Stimulated activated CD8-positive, alpha-beta memory T cell treated with anti-CD3 and anti-CD28 coated beads, Interleukin-2, amount 100 ng/mL, for 1 hour (primary cell): ENCODE measurements at places on chromosomes 12 and 14.

- no peak for DNase-seq
These were observed 175.4 kb upstream of the LHX5 start for GRCh38 chr12:113647048-113647447.

DNA sequence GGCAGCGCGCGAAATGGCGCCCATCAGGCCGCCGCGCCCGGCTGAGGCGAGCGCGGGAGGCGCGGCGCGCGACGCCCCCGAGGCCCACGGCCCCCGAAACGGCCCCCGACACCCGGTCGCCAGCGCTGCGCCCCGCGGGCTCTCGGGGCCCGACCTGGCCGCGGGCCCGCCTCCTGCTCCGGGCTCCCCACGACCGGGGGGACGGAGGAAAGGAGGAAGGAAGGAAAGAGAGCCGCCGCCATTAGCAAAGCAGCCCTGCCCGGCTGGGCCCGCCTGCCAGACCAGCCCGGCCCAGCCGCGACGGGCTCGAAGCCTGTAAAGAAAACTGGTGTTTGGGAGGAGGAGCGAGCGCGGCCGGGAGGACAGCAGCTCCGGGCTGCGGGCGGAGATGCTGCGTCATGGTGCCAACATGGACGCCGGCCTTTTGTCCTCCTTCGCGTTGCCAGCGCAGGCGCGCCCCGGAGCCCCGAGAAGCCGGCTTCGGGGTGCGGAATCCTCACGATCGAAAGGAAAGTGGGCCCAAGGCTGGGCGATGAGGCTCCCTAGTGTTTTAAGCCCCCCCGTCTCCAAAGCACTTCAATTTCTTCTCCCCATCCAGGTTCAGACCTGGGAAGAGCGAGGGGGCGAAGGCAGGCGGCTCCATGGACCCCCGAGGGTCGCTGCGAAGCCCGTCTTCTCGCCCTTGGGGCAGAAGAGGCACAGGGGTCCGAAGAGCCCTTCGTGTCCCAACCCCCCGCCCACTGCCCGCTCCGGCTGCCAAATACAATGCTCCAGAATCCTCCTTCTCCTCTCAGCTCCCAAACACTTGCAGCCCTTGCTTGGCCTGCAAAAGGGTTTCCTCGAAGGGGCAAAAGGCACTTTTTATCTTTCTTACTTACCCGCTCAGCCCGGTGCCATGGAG is 2.9 kb upstream of the SETD1B start:
- DNase-seq, result peak; percentile 49

GRCh38 chr12:46494424-46494823 is 121.9 kb upstream of the SLC38A2 start:
- no peak for DNase-seq

DNA sequence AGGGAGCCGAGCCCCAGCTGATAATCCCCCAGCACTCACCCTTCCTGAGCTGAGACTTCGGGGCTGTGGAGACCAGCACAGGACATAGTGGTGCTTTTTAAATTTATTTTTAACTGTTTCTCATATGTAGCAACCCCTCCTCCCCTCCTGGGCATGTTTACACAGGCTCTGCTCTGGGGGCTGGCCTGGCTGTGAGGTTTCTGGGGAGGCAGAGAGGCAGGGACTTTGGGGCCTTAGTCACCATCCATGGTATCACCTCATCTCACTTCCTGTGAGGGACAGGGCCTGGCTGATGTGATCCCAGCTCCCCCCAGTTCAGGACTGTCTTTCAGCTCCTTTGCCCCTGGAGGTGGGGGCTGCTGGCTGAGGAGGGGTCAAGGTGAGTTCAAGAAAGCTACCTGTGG is 20.4 kb downstream of the VASH1 start:
- DNase-seq, result no peak

GRCh38 chr14:75842551-75842950 is 139.2 kb downstream of the TGFB3 start:
- no peak for DNase-seq

GRCh38 chr12:79227091-79227490 is 362.5 kb downstream of the SYT1 start:
- no peak for DNase-seq

GRCh38 chr12:24025153-24025798 is 75.8 kb upstream of the SOX5 start:
- DNase-seq, result no peak

DNA sequence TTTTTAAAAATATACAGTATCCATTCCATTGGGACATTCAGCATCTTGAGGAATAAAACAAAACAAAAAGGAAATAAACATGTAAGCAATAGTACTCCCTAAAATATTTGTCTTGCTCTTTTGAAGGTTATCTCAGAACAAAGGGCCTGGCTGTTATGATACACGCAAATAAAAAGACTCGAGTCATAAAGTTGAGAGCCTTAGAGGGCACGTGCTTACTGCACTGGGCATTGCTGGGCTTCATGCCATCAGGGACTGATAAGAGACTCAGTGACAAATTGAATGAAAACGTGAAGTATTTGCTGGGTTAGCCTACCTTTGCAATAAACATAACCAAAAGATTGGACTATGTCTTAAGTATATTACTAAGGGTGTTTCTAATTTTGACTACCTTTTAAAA is 118.9 kb downstream of the SLC35F4 start:
- no peak for DNase-seq

- no peak for DNase-seq
These were observed 723 bp downstream of the NFATC4 start for GRCh38 chr14:24368562-24369252.

DNA sequence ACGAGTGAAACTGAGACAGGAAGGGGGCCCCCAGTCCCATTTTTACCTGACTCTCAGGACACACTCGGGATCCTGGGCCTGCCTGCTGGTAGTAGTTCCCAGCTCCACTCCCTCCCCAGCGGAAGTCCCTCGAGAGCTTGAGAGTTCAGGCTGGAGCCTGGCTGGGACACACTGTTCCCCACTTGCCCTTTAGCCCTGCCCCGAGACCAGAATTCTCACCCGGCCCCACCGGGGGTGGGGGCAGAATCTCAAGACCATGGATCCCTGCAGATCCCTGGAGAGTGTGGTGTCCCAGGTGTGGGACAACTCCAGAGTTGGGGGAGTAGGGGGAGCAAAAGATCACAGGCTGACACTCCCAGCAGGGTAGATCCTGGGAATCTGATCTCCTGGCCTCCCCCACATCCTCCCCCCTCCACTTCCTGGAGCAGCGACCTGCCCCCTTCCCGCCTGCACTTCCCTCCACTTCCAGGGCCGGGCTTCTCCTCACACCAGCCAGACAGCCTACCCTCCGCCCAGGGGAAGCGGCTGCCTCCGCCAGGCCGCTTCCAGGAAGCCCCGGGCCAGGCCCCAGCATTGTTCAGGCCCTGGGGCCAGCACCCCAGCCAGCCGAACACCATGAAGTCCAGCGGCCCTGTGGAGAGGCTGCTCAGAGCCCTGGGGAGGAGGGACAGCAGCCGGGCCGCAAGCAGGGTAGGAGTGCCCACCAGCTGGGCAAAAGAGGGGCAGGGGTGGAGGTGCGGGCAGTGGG is at the start of gene TNS2:
TNS2 (plus strand) TSS at position 495 of the 748 bp plus-strand sequence; CDS start at position 616, 121 bp downstream.
- DNase-seq, result no peak

- DNase-seq, result no peak
These were observed 121.7 kb downstream of the PPM1H start for GRCh38 chr12:62813031-62813829.

DNA sequence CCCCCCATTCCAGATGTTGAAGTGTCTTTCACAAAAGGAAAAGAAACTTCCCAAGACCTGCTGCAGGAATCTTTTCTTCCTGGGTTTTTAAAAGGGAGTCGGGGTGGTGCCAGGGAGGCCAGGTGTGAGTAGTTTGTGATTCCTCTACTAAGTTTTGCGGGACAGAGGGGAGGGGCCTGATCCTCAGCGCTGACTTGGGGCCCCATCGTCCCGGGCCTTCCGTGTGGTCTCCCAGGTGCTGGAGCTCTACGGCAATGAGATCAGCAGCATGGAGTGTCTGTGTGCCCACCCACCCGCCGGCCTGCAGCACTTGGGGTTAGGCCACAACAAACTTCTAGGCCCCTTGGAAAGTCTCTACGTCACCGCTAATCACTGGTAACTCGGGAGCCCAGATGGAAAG is 4.5 kb downstream of the LRRC43 start:
- no peak for DNase-seq

- no peak for DNase-seq
These were observed 30.8 kb downstream of the CACNA1C start for GRCh38 chr12:2083561-2083960.

DNA sequence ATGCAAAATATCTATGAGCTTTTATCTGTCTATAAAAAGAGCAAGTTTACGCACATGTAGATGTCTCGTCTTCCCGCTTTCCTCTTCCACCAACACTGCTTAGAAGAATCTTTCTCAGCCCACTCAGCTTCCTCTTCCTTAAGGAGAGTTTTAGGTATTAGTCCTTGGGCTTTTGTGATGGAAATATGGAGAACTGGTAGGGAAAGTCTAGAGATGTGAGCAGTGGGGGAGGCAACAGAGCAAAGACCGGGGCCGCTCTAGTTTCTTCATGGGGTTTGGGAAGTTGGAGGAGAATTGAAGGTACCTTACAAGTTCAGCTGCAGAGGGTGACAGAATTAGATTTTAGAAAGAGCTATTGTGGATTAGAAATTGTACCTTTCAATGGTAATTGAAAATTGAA is 56.3 kb upstream of the CPNE8 start:
- no peak for DNase-seq

DNA sequence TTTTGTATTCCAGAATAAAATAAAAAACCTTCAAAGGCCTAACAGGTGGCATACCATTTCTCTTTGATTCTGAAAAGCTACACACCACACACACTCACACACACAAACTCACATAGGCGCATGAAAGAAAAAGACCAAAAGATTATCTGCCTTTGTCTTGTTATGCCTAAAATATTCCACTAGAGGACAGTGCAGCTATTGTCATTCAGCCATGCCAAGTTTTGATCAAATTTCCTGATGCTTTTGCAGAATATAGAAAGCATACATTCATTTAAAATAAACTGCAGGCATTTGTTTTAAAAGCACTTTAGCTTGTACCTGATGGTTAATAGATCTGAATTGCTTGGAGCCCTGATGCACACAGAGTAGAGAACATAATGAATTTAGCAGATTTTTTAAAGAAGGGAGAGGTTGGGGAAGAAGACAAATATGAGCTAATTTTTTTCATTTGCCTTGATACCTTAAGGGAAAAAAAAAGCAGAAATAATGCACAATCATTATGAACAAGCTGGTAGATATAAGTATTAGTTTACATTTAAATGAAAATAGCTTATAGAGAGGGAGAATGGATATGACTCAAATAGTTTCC is 1766.9 kb upstream of the SEL1L start:
- DNase-seq, result no peak

DNA sequence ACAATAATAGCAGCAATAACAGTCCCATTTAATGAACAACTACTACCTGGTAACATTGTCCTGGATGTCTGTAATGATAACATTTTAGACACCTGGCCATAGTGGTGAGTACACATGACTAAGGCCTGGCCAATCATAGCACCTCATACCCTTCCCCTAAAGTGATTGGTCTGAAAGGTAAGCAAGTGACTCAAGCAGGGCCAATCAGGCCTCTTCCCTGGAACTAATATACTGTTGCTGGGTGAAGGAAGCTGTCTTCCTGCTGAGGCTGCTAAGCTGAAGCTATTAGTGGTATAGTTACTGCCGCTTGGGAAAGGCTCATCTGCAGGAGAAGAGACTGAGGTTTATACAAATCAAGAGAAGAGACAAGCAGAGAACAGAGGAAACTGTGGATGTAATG is 18.7 kb upstream of the NOS1 start:
- DNase-seq, result no peak

DNA sequence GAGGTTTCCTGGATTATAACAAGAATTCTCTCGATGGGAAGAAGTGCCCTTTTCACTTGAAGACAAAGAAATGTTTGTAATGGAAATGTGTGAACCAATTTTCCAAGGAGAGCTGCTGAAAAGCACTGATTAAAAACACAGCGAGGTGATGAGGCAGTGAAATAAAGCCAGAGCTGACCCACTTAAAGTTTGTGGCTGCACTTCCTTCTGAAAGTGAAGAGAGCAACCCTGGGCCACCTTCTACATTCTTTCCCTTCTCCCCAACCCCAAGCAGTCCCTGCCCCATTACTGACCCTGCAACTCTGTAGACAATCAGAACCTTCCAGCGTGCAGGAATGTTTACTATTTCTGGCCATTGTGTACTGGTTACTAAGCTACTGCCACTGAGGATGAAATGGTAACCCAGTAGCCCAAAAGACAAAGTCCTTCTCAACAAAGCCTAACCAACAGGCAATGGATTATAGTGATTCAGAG is 173.9 kb downstream of the TTC7B start:
- DNase-seq, result no peak

DNA sequence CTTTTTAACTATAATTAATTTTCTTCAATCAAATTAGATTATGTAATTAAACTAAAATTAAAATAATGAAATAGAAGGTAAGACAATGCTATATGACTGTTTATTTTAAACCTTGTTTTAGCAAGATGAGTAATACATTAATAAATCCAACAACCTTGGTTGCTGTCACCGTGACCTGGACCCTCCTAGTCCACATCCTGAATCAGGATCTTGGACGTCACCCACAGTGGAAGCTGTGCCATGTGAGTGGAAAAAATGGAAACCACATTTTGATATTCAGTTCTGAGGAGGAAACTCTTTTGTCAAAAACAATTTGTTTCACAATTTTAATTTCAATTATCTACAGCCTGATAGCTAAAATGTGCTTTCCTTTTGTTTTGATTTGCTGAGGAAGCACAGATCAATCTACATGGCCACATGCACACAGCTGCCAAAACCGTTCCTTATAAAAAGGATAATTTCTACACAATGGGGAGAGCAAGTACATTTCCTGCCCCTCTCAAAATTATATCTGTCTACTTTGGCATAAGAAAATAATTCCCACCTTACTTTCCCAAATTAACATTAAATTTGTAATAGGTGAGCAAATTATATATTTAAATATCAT is 255.5 kb downstream of the RASSF9 start:
- DNase-seq, result no peak

DNA sequence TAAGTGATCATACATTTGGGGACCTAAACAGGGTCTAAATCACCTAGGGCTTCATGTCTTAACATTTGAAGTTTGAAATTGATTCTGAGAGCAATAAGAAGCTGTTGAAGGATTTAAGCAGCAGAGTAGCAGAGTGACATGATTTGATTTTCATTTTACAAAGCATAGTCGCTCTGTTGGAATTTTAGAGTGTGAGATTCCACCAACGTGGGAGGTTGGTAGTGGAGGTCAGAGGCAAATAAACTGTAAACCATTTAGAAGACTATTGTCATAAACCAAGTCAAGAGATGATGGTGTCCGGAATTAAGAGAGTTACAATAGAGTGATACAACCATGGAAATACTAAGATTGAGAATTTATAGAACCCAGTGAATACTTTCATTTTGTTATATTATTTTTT is 52.7 kb upstream of the ZDHHC17 start:
- no peak for DNase-seq

DNA sequence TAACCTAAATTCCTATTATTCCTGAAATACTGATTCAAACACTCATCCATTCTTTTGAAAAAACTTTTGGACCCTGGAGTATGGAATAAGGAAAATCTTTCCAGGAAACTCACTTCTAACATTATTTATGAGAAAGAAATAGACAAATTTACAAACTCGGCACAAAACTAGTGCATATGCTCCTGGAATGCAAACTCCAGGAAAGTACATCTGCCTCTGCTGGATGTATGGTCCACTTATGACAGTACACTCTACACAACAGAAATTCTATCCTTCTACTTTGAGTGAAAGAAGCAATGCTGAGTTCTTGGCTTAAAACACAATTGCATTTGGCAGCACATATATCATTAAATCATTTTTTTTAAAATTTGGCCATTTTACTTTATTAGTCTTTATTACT is 700.5 kb upstream of the STXBP6 start:
- no peak for DNase-seq

- no peak for DNase-seq
These were observed 111.2 kb upstream of the PTPRQ start for GRCh38 chr12:80332827-80333226.
